ENCODE measurements at places on chromosomes 5 and 9. TPM values are rescaled to one million over a fixed set of nuclear protein-coding genes. Genes with fewer than 3 reads are reported as not detected.

MYMK gene
- total RNA-seq, result not detected

- no peak for DNase-seq
These were observed 26.0 kb upstream of the PDE4D start for GRCh38 chr5:59919484-59919883.

C9orf153 gene
- total RNA-seq, result 0.99 TPM

GRCh38 chr9:91180240-91180929 lies 181.3 kb downstream of the AUH start:
- DNase-seq, result no peak

DNA sequence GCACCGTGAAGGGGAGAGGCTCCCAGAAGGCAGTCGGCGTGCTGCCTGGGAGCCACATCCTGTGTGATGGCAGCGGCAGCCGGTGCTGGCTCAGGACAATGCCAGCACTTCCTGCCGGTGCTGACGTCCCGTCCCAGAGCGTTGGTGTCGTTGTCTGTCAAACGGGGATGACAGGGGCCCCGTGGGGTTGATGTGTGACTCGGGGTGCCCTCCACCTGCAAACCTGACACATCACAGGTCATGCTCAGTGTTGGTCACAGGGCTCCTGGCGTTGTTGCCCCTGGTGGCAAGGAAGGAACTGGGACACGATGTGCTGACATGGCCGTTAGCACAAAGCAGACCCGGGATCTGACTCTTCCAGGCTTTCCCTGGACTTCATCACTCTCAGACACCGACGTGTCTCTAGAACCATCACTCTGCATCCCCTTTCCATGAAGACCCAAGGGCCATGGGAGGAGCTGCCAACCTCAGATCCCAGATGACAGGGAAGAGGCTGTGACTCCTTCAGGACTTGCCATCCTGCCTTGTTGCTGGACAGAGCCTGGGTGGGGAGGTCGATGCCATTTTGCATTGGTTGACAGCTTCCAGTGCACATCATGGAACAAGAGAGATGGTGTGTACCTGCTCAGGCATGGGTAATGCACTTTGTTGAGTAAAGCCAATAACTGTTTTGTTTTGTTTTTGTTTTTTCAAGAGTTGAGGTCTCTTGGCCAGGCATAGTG lies 21.5 kb downstream of the PLPP7 start:
- DNase-seq, result no peak

DNA sequence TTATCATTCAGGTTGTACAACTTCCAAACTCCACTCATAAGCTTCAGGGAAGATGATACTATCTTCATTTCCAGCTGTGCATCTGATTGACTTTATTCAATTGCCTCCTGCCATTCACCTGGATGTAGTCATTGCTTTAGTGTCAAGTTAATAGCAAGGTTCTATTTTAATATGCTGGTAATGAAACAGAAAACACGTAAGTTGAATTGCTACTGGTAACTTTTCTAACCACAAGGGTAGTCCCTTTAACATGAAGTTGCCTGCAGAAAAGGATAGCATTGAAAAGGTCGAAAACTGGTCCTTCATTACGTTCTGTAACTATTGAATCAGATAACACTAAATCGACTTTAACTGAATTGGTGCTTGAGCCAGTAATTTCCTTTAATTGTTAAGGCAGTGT lies 459.4 kb upstream of the CDH6 start:
- DNase-seq, result no peak

GRCh38 chr9:88604836-88605511 lies 70.0 kb downstream of the NXNL2 start:
- DNase-seq, result no peak

GRCh38 chr9:16303506-16303905 lies 567.0 kb downstream of the BNC2 start:
- DNase-seq, result no peak

GRCh38 chr9:5876026-5876425 lies 14.7 kb upstream of the MLANA start:
- DNase-seq, result no peak

- peak; percentile 21 for DNase-seq
These were observed 168.5 kb downstream of the RGS3 start for GRCh38 chr9:113631871-113632665.

DNA sequence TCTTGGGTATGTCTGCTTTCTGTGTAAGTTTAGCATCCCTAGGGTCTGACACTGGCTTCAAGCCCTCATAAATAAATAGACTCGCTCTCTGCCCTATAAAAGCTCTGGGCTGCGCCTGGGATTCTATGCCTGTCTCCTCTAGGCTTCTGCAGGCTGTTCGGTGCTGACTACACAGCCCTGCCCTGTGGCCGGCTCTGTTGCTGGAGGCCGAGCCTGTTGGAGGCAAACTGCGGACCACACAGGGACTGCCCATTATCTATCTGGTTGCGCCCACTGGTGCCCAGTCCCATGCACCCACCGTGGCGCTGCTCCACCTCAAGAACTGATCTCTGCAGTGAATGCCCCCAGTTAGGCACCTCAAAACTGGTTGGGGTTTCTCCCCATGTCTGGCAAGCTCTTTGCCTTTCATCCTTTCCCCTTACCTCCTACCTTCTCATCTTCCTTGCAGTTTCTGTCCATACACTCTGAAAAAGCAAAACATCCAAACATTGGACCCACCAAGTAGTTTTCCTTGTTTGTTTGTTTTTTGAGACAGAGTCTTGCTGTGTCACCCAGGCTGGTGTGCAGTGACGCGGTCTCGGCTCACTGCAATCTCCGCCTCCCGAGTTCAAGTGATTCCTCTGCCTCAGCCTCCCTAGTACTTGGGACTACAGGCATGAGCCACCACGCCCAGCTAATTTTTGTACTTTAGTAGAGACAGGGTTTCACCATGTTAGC lies 207.2 kb downstream of the ERCC6L2 start:
- no peak for DNase-seq

- no peak for DNase-seq
These were observed 4.4 kb downstream of the PDCD1LG2 start for GRCh38 chr9:5514617-5515260.

GRCh38 chr9:13878241-13878711 lies 435.7 kb downstream of the NFIB start:
- no peak for DNase-seq

- DNase-seq, result peak; percentile 69
These were observed 73.2 kb downstream of the PIK3R1 start for GRCh38 chr5:68288707-68289134.

SLC38A9 gene
- total RNA-seq, result 56.5 TPM

FGF1 gene
- total RNA-seq, result 3.6 TPM

- DNase-seq, result no peak
These were observed 46.6 kb downstream of the F2R start for GRCh38 chr5:76762484-76762883.
